HT1080 (cell line): ENCODE measurements at places on chromosomes 5 and 9.

GRCh38 chr5:116359592-116359991, 215.0 kb downstream of the SEMA6A start:
- DNase-seq = no peak

- no peak for DNase-seq
Observed at GRCh38 chr5:116347657-116348056, 227.0 kb downstream of the SEMA6A start.

GRCh38 chr5:58988938-58989337, 406.1 kb downstream of the RAB3C start:
- no peak for DNase-seq

DNA sequence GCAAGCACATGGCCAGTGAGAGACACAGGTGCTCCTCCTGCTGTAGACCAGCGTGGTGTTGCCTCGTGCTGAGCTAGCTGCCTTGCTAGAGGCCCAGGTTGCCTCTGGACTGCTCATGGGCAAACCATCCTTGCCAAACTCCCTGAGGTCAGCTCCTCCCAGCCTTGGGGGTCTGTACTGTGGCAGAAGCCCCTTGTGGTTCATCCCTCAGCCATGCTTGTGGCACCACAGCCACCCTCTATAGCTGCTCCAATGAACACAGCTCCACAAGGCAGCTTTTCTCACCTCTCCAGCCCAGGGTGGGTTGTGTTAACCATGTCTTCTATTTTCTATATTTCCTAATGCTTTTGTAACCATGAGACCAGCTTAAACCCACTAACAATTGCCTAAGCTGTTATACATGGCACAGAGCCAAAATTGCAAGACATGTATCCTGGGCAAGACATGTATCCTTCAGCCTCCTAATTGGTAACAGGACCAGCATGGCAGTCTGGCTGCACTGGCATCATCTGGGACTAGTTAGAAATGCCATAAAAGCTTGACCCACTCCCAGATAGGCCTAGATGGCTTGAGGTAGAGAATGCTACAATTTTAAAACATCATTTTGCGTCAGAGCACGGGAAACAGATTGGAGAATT, 183.1 kb upstream of the S1PR3 start:
- no peak for DNase-seq
